ENCODE measurements at places on chromosomes 3 and 15.

DNA sequence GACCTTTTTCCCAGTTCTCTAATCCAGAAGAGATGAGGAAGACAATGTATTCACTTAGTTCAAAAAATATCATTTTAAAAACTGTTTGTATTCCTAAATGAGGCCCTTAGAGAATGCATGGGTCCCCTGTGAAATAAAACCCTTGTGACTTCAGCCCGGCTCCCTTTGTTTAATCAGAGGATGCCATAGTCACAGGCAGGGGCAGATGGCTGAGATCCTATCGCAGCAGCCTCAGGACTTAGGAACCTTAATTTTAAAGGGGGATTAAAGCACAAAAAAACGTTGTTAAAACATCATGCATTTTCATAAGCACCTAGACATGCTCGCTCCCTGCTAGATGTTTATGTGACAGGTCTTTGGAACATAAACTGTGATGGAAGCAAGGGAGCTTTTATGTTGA is 176.6 kb downstream of the IL20RB start:
- DNase-seq, result no peak

- no peak for DNase-seq
These were observed 105.2 kb upstream of the BNIP2 start for GRCh38 chr15:59794229-59794886.

GRCh38 chr15:29818141-29818540 is 4.1 kb downstream of the TJP1 start:
- no peak for DNase-seq

DNA sequence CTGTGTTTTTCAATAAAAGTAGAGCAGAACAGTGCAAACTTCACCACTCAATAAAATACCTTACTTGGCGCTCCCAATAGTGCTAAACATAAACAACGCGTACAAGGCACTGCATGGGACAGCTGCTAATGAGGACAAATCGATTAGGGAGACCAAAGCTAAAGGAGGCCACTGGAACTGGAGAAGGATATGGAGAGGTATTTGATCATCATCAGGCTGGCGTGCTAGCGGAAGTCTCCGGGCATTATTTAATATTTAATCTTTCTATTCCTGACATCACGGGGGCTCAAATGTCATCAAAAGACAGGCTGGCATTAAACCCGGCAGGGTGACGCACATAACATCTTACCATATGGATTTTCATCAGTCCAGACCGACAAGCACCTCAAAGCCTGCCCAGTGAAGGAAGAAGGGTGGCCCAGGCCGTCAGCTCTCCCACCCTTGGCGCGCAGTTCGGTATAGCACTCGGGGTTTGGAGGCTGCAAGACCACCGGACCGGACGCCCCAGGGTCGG is 604 bp downstream of the CCPG1 start:
- no peak for DNase-seq

- DNase-seq, result no peak
These were observed 60.2 kb upstream of the ABHD2 start for GRCh38 chr15:89028036-89028435.

- no peak for DNase-seq
These were observed 100.3 kb downstream of the SMAD6 start for GRCh38 chr15:66802025-66803001.

GRCh38 chr3:43542328-43543043 is 79.3 kb downstream of the ANO10 start:
- DNase-seq, result no peak

DNA sequence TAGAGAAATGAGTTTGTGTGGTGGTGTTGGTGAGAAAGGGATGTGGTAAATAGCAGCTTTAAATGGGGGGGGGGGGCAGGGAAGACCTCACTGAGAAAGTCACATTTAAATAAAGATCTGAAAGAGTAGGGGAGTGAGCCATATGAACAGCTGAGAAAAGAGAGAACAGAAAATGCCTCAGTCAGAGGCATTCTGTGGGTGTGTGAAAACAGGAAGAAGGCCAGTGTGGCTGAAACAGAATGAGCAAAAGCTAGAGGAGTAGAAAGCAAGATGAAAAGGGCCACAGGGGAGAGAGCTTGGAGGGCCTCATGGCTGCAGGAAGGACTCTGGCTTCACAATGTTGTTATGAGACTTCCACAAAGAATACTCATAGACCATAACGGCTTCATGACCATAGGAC is 783.3 kb downstream of the ZPLD1 start:
- no peak for DNase-seq

DNA sequence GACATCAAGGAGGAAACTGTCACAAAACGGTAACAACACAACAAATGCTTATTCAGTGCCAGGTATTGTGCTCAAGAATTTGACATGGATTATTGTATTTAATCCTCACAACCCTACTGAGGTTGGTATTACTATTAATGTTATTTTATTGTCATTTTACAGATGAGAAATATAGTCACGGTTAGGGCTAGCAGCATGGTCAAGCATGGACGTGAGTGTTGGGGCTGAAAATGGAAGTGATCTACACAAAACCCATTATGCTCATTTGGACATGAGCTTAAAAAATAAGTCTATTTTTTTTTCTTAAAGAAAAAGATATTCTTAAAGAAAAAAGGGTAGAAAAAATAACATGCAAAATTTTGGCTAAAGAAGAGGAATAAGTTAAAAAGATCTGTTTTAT is 141.3 kb upstream of the SOX2 start:
- no peak for DNase-seq

- DNase-seq, result no peak
These were observed 28.8 kb upstream of the VILL start for GRCh38 chr3:37961622-37962431.

GRCh38 chr3:72345980-72346379 is 502.3 kb downstream of the SHQ1 start:
- no peak for DNase-seq

- no peak for DNase-seq
These were observed 857.9 kb upstream of the CADM2 start for GRCh38 chr3:84100861-84101260.

GRCh38 chr3:30308131-30308530 is 298.3 kb upstream of the TGFBR2 start:
- no peak for DNase-seq

GRCh38 chr15:81053621-81054020 is 52.9 kb downstream of the TLNRD1 start:
- DNase-seq, result no peak

GRCh38 chr3:78337801-78338211 is 1297.9 kb downstream of the ROBO2 start:
- no peak for DNase-seq

DNA sequence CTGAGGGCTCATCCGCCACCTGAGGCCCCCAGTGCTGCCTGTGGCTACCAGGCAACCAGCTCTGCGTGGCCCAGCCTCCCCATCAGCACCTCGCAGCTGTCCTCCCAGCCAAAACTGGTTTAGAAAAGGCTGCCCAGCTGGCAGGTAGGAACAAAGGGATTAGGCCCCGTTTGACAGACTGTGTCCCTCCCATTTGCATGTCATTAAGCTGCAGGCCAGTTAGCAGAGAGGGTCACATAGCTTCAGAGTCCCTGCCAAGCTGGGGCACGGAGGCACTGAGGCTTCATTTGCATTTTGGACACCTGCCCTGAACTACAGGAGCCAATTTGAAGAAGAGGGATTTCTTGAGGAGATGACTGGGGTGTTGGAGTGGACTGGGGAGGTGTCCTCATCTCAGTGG is 177.9 kb downstream of the TLE3 start:
- DNase-seq, result no peak

- DNase-seq, result no peak
These were observed 2.3 kb upstream of the VPS18 start for GRCh38 chr15:40891810-40892446.

DNA sequence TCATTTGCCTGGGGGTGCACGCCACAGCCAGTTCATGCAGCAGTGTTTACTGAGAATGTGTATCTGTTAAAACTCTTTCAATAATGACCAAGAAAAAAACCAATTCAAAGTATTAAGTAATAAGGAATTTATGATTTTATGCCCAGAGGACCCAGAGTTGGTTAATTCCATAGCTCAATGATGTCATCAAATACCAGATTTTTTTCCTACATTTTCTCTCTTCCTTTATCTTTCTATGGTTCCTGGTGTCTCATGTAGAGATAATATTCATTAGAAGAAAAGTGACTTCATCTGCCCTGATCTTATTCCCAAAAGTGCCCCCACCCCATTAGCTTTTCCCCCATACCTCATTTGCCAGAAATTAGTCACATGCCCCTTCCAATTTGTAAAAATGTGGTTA is 44.6 kb upstream of the LMCD1 start:
- DNase-seq, result no peak

- no peak for DNase-seq
These were observed 54.6 kb upstream of the EIF1B start for GRCh38 chr3:40254891-40255290.

GRCh38 chr15:22263738-22264137 is 183.4 kb downstream of the OR4M2 start:
- no peak for DNase-seq

DNA sequence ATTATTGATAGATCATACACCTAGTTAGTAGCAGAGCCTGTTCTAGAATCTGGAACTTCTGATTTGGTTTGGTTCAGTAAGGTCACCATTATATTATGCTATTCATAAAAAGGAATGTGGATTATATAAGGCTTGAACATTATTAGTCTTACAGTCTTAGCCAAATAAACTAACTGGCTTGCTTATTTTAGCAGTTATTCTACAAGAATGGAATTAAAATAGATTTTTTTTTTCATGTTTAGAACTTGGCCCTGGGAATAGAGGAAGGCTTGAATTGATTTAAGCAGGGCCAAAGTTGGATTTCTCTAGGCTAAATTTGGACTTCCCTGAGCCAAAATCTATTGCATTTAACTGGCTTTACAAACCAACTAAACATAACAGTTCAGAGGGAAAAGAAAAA is 24.4 kb downstream of the DTWD1 start:
- DNase-seq, result no peak

DNA sequence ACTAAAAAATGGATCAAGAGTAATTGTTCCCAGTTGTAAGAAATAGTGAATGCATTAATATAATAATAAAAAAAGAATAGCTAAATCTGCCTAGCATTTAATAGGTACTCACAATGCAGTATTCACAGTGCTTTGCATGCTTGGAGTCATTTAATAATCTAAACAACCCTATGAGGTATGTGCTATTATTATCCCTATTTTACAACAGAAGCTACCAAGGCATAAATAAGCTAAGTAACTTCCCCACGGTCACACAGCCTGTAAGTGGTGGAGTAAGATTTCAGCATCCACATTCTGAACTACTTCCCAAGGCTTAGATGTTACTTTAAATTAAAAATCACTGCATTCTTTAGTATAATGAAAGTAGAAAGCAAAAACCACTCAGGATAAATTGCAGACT is 102.9 kb downstream of the PLCH1 start:
- no peak for DNase-seq

DNA sequence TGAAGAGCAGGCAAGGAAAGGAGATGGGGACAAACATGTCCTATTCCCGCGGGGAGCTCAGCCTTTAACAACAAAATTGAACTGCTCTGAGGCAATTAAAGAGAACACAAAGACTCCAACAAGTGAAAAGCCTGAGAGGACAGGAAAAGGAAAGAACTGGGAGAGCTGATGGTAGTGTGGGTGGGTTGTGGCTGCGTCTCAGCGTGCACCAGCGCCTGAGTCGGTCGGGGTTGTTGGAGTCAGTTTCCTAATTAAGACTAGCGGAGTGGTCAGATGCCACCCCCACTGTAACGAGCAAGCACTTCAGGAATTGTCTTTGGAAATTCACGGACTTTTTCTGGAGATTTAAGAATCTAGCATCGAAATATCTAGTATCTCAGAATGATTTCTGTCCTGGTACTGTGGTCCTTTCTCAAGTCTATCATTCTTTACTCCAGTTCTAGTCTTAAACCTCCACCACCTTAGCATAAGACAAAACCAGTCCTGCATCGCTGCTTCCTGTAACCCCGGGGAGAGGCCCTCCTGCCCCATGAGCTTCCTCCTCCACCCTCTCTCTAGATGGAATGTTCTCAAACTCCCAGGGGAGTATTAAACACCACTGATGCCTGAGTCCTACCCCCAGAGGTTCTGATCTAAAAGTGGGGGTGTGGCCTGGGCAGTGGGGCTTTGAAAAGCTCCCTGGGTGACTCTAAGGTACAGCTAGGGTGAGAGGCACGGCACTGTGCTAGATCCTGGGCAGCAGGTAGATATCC is 104.0 kb downstream of the CYP19A1 start:
- no peak for DNase-seq

GRCh38 chr15:73540161-73540560 is 93.0 kb downstream of the NPTN start:
- no peak for DNase-seq

DNA sequence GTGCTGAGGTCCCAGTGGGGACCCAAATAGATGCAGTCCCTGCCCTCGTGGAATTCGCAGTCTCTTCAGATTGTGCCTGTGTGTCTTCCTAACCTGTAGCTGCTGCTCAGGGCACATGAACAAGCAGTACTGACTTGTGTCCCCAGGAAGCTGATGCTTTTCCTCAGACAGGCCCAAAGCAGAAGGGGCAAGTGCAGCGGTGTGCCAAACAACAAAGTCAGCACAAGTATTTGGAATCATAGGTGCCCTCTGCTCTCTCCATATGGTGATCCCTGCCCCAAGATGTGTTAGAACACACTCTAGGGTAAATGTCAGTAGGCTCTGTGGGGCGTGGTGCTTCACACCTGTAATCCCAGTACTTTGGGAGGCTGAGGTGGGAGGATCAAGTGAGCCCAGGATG is 21.9 kb downstream of the BHLHE40 start:
- DNase-seq, result no peak

DNA sequence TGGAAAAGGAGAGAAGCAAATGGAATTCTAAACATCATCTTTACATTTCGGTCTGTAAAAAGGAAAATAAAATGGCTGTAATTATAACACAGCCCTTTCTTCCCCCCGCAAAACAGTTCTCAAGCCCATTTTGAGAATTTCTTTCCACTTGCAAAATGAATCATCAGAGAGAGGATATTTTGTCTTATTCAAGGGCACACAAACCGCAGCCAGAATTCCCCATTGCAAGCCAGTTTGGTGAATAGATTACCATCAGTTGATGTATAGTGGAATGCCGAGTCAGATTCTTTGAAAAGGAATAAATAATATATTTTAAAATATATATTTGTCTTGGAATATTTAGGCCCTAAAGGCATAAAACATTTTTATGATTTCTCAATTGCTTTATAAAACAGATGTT is 420.4 kb upstream of the SEMA6D start:
- no peak for DNase-seq
